ENCODE measurements at places on chromosomes 2 and 18.

- DNase-seq: no peak
Observed at GRCh38 chr2:183490914-183491313, 366.7 kb downstream of the NUP35 start.

DNA sequence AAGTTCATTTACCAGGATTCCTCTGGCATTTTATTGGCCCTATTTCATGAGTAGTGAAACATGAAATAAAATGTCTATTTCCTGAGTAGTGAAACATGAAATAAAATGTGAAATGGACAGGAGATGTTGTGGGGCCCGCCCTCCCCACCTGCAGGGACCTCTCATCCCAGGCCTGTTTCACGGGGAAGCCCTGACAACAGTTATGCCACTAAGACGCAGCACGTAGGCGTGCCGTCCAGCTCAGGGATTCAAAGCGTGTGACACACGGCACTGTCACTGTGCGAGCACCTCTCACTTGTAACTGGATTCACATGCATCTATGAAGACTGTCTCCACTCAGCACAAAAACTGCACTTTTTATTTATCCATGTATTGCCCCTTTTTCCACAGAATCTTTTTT lies 83.4 kb upstream of the SNTG2 start:
- DNase-seq: no peak

DNA sequence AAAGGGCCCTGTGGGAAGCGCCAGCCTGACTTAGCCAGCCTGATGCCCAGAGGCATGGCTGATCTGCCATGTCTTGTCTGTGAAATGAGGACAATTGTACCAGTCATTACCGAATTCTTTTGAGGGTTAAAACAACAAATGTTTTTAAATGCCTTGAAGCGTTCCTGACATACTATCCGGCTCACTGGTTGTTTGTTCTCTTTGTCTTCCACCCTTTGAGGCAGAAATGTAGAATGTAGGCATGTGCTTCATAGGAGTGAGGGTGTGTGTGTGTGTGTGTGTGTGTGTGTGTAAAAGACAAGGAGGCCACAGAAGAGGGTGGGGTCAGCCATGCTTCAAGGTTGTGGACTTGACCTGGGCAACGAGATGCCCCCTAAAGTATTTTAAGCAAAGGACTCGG lies 35.5 kb downstream of the TGFBRAP1 start:
- DNase-seq: no peak

GRCh38 chr2:229178117-229178516 lies 93.0 kb downstream of the PID1 start:
- DNase-seq: no peak

DNA sequence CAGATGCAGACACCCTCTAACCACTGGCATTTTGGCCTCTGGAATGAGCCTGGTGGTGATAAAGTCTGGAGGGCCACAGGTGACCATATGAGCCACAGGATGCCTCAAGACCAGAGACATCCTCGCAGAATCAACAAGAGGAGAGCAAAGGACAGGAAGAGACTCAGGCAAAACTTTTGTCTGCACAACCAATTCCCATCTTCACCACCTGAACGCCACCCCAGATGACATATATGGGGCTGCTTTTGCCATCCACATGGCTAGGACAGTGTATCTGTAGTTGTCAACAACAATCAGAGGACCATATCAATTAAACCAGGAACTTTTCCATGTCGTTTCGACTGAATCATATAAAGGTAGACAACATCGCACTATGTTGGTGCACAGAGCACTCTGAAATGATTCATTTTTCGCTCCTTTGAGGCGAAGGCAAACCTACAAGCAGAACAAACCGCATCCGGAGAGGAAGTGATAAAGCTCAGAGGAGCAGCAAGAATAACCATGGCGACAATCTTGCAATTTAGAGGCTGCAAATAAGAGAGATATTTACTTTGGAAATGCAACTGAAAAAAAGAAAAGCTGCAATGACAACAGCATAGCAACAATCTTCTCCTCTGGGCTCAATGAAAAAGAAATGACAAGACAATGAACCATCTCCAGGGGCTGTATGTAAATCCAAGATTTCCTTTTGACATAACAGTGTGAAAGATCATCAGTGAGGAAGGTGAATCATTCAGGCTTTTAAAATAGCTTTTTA lies 204.5 kb downstream of the ARL4C start:
- DNase-seq: peak; percentile 84

- DNase-seq: no peak
Observed at GRCh38 chr2:20217041-20217970, 7.6 kb downstream of the SDC1 start.
